Stimulated activated CD4-positive, alpha-beta T cell treated with anti-CD3 and anti-CD28 coated beads, TNF-alpha, amount 100 ng/mL, for 48 hours (primary cell): ENCODE measurements at places on chromosomes 6 and 20.

GRCh38 chr20:12847872-12848271, 160.9 kb upstream of the SPTLC3 start:
- DNase-seq: no peak

GRCh38 chr20:57670288-57671071, 39.3 kb downstream of the PMEPA1 start:
- DNase-seq: no peak

- no peak for DNase-seq
Measured at GRCh38 chr6:128478230-128479047, 42.0 kb downstream of the PTPRK start.

DNA sequence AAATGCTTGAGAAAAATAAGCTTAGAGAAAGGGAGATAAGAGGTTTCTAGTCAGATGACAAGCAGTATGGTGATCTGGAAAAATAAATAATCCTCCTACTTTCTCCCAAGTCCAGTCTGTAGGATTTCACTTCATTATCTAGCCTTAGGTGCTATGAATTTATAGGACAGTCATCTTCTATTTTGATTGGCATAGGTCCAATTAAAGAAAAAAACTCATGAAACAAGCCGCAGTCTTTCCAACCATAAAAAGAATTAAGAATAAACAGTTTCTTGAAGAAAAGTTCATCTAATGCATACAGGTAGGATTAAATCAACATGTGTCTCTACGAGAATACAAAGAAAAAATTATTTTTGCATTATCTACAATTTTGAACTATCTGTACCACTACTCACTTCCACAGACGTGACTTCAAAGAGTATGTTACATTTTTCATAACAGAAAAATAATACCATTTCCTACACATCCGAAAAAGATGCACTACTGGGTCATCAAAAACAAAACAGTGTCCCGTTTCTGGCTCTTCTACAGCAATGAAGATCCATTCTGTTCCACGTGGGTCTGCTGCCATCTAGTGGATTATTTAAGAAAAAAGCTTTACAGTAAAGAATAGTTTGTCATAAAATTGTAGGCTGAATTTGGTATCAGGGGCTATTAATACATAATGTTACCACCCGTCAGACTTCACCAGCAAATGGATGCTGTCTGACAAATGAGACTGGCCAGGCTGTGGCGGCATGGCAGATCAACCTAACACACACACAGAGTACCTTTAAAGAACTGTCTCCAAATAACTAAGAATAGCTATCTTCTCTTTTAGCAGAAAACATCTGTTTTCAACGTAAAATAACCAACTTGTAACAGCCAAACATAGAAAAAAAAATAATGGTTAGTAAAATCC, 28.9 kb downstream of the STX7 start:
- DNase-seq: peak; percentile 14

GRCh38 chr20:33602826-33603590, 59.1 kb upstream of the C20orf144 start:
- DNase-seq: no peak

DNA sequence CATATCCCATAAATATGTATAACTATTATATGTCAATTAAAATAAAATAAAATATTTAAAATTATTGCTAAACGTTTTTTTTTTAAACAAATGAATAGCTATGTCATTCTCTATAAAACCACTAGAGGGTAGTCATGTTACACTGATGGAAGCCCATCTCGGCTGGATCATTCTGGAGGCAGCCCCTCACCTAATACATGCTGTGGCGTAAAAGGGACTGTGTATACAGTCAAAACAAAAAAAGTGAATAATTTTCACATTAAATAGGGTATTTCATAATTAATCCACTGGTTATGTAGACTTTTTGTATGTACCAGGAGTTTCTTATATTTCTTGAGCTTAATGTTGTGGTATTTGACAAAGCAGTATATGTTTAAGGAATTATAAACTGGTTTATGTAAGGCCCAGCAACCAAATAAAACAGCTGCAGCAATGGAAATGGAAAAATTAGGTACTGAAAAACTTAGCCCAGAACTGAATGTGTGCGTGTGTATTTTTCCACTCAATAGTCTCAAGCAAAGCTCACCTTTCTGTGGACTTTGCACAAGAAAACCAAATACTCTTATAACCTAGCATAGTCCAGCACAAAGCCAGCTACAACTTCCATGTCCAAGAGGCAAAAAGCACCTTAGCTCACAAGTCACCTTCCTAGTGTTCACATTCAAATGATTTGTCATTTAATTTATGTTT, 81.7 kb downstream of the COL9A1 start:
- no peak for DNase-seq

GRCh38 chr20:3557237-3557785, 86.5 kb downstream of the ATRN start:
- DNase-seq: no peak

- DNase-seq: no peak
Measured at GRCh38 chr20:9035126-9035525, 33.8 kb upstream of the PLCB4 start.
